ENCODE measurements at places on chromosomes 4 and X.

- no peak for DNase-seq
Observed at GRCh38 chr4:81648576-81649275, 177.0 kb upstream of the RASGEF1B start.

- no peak for DNase-seq
Observed at GRCh38 chr4:181517491-181517890, 725.7 kb upstream of the TENM3 start.

- DNase-seq = no peak
Observed at GRCh38 chr4:1512738-1513660, 106.8 kb upstream of the NKX1-1 start.

DNA sequence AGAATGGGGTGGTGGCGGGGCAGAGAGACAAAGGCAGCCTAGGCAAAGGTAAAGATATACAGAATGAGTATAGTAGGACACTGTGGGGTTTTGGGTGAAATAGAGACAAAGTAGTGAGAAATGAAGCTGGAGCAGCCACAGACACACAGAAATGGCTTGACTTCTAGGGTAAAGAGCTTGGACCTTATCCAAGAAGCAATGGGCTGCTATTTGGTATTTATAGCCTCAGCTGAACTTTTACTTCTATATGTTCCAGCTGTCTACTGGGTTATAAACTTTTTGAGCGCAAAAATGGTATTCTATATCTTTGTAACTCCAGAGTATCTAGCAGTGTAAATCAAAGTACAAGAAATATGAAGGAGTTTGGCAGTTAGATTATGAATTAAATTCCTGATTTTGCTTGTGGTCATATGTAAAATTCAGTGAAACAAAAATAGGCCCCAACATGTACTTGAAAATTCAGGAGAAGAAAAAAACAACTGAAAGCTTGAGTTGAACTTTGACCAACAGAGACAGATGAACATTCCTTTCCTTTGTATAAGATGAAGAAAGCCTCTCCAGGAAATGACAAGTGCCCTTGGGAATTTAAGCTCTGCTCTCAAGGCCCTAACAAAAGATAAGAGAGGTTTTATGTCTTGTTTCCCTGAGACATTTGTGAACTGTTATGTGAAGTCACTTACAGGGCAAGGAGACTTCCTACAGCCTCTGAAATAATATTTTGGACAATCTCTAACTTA is 354.1 kb downstream of the CHIC1 start:
- DNase-seq = peak; percentile 6

DNA sequence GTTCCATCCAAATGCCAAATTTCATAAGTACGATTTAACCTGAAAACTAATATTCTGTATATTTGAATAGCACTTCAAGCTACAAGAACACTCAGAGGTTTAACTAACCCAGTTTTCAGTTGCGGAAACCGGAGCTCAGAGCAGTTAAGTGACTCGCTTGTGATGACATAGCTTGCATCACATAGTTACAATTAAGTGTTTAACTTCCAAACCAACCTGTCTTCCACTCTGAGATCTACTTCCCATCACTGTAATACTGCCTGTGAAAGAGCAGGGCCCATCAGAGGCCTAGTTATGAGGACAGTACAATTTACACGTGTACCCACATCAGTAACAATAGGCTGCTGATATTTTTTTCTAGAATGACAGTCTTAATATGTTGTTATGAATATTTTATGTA is 120.3 kb downstream of the MAD2L1 start:
- DNase-seq = no peak

DNA sequence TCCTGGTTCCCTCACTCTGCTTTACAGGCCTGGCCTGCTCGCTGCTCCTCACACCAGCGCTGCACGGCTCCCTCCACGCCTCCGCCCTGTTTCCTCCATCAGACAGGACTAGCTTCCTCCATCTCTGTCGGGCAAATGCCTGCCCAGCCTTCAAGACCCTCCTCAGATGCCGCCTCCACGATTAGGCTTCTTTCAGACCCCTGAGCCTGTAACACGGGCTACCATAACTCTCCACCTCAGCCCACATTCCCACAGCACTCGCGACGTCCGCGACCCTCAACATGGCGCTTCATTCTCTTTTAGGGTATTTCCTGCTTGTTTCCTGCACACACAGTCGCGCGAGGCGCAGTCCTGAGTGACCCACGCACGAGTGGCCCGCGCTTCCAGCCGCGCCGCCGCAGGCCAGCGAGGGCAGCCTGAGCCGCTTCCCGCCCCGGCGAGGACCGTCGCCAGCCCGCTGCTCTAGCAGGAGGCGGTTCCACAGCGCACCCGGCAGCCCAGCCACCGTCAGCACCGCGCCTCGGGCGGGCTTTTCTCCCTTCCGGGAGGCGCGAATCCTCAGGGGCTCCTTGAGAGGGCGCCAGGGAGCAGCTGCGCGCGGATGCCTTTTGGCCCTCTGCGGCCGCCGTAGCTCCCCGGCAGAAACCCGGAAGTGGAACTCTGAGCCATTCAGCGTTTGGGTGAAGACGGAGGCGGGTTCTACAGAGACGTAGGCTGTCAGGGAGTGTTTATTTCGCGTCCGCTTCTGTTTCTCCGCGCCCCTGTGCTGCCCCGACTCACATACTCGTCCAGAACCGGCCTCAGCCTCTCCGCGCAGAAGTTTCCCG is at the start of gene FRG1:
TSS of gene FRG1 (plus strand) at position 695 of the 827 bp plus-strand sequence. CDS start 138 bp downstream, outside the sequence.
- peak; percentile 78 for DNase-seq

DNA sequence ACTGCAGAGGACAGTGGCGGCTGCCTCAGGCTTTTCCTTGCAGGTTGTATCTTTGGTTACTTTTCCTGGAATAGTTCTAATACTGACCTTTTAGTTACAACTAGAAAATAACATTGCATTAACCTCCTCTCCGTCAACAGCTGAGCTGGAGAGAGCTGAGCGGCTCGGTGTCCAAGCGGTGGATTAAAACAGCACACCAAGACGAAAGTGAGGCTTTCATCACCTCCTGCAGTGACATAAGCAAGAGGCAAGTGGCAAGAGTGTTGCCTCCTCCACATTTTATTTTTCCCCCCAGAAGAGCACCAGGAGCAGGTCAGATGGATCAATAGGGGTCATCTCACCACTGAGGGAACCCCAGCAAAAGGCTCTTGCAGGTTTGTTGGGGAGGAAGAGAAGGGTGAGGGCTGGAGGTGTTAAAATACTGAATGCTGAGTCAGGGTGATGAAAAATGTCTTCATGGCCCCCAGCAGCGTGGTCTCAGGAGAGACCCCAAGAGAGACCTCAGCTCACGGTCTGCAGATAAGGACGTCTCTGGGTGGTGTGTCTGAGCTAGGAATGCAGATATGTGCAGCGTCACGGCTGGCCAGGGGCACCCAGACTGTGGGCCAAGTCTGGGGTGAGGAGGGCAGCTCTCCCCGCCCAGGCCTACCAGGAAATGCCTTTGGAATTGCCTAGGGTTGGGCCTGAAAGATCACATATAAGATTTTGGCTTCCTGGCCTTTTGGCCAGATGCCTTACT is 50.3 kb downstream of the CASP3 start:
- DNase-seq = no peak
